Left renal pelvis (tissue), 4 donors: ENCODE measurements at places on chromosomes 4 and X. TPM values are rescaled to one million over a fixed set of nuclear protein-coding genes. Genes with fewer than 3 reads are reported as not detected.
A peak's percentile ranks its signal among the peaks of the same experiment; 100 is the strongest.

F11 gene
- 1.8 TPM for polyA plus RNA-seq

CT45A5 gene
- not detected for polyA plus RNA-seq

DGKK gene
- 11.7 TPM for polyA plus RNA-seq

CENPVL2 gene
- 0.34 TPM for polyA plus RNA-seq

ITM2A gene
- polyA plus RNA-seq: 134 TPM

AADAT gene
- 31.3 TPM for polyA plus RNA-seq

MGAT4D gene
- polyA plus RNA-seq: not detected

TKTL2 gene
- not detected for polyA plus RNA-seq

TEX11 gene
- 0.09 TPM for polyA plus RNA-seq

DCAF12L1 gene
- polyA plus RNA-seq: 10.2 TPM

GPC3 gene
- polyA plus RNA-seq: 1,309 TPM

ANXA3 gene
- polyA plus RNA-seq: 43.5 TPM

RTL3 gene
- polyA plus RNA-seq: 0.33 TPM

CXCL5 gene
- 0.17 TPM for polyA plus RNA-seq

SPANXC gene
- polyA plus RNA-seq: not detected

DNA sequence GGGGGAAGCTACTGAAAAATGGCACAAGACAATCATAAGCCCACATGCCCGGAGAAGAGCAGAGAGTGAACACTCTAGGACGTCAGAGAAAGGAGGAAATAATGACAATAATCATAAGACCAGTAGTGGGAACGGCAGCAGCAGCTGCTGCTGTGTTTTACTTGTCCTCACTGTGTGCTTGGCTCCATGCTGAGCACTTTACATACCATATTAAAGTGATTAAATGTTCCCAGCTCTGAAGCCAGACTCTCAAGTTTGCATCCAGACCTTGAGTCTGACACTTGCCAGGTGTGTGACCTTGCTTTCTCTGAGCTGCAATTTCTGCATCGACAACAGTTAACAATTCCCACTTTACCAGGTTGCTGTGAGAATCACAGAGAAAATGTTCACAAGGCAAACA lies 255.4 kb downstream of the SPANXN1 start:
- no peak for DNase-seq

- no peak for DNase-seq
Observed at GRCh38 chr4:165879641-165880040, 6.6 kb downstream of the TLL1 start.

DNA sequence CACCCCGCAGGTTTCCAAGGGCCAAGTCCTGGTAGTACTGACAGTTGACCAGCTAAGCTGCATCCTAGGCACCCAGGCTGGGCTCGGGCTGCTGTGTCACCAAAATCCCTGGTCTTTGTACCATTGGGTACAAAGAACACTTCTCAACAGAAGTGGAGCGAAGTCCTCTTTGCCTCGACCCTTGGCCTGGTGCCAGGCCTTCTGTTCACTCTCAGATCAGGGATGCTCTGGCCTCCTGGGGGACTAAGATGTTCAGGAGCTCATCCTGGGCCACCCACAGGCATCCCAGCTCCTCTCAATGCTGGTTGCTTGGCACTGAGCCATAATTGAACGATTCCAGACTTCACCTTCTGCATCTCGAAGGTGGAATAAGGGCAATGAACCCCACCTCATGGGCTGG lies 13.8 kb upstream of the SLC2A9 start:
- no peak for DNase-seq

DNA sequence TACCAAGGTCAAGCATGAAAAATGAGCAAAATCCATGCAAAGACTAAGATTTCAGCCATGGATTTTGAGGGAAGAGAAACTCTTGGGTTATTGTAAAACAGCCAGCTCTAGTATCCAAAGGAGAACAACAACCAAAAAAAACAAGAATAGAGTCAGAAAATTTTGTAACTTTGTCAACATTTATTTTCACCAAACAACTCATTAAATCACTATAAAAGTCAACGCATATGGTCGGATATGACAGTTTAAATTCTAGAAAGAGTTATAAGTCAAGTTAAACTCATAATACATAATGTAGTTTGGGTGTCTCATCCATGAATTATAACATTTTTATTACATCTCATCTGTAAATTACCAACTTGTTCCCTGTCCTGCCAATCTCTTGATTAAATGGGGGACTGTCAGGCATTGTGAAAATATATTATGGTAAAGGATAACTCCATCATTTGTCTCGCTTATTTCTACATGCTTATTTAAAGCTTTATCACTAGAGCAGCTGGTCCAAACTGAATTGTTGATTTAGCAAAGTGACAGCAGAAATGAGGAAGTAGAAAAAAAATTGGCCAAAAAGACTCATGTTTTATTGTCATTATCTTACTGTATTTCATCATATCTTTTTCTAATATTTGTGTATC lies 224.8 kb upstream of the NOCT start:
- no peak for DNase-seq

DNA sequence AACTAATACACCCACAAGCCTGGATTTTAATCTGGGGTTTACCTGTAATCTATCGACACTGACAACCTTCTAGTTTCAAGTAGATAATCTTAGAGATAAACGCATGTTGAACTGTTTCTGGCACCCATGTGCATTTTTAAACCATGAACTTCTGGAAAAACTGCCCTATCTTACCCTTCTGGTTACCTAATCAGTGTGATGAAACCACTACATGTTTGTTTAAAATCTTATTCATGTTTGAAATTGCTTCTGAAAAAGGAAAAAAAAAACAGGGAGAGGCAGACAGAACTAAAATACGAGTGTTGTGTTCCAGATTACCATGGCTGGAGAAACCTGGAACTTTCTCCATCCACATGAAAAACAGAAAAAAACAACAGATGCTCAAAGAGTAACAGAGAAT lies 139.3 kb downstream of the MID1IP1 start:
- DNase-seq: no peak

GRCh38 chr4:159980826-159981468 lies 878.1 kb downstream of the RAPGEF2 start:
- no peak for DNase-seq

GRCh38 chr4:8594097-8595038 lies 1.8 kb downstream of the CPZ start:
- no peak for DNase-seq

- DNase-seq: no peak
Observed at GRCh38 chr4:14863418-14864364, 138.6 kb upstream of the CPEB2 start.

GRCh38 chrX:16825264-16826035 lies 39.2 kb downstream of the TXLNG start:
- no peak for DNase-seq

GRCh38 chrX:50475208-50475607 lies 4.6 kb upstream of the DGKK start:
- no peak for DNase-seq

- DNase-seq: no peak
Observed at GRCh38 chrX:107712231-107713202, 63.1 kb downstream of the TSC22D3 start.

GRCh38 chr4:33536898-33537297 lies 2707.4 kb downstream of the ARAP2 start:
- DNase-seq: no peak

GRCh38 chr4:189940178-189941004 lies at the start of gene FRG1:
FRG1 (plus strand) TSS chr4:189940872; CDS start chr4:189941010, 138 bp downstream.
- peak; percentile 84 for DNase-seq

DNA sequence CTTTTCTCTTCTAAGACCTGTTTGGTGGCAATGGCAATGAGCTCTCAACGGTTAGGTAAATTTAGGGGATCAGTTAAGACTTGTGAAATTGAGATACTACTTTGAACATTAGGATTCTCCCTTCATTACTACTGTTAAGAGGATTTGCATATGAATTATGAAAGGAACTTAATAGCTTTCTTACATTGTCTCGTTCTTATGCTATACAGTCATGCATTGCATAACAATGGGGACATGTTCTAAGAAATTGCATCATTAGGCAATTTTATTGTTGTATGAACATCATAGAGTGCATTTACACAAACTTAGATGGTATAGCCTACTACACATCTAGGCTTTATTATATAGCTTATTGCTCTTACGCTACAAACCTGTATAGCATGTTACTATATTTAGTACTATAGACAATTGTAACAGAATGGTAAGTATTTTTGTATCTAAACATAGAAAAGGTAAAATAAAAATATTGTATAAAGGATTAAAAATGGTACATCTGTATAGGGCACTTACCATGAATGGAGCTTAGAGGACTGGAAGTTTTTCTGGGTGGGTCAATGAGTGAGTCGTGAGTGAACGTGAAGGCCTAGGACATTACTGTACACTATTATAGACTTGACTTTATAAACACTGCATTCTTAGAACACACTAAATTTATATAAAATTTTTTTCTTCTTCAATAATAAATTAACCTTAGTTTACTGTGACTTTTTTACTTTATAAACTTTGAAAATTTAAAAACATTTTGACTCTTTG lies 62.5 kb downstream of the PAQR3 start:
- DNase-seq: no peak

- DNase-seq: no peak
Observed at GRCh38 chr4:168758351-168758876, 251.6 kb downstream of the CBR4 start.

GRCh38 chr4:173835903-173836302 lies 305.9 kb upstream of the HAND2 start:
- no peak for DNase-seq

GRCh38 chr4:73836373-73837279 lies at the start of gene CXCL6:
CXCL6 (plus strand) TSS chr4:73836678; CDS start chr4:73836751, 73 bp downstream.
- no peak for DNase-seq

- no peak for DNase-seq
Observed at GRCh38 chr4:679104-679481, 4.8 kb downstream of the MYL5 start.

- DNase-seq: no peak
Observed at GRCh38 chrX:50648156-50648555, 165.8 kb downstream of the SHROOM4 start.
